ENCODE measurements at places on chromosomes 6 and 20.

DNA sequence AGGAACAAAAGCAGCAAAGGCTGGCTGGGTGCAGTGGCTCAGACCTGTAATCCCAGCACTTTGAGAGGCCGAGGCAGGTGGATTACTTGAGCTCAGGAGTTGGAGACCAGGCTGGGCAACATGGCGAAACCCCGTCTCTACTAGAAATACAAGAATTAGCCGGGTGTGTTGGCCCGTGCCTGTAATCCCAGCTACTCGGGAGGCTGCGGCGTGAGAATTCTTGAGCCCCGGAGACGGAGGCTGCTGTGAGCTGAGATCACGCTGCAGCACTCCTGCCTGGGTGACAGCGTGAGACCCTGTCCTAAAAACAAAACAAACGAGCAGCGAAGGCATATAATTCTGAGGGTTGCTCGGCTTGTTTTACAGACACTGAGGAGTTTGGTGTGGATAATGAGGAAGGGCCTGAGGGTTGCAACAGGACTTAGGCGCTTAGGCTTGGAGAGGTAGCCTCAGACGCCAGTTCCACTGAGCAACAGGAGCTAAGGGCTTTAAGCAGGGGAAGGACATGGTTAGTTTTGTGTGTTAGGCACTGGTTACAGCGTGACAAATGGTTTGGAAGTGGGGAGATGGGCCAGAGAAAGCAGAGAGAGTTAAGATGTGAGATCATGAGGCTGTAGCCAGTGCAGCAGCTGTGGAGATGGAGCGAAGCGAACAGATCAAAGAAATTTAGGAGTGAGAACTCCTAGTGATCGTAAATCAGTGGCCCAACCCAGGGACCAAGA lies 1.2 kb downstream of the MYH7B start:
- no peak for DNase-seq

DNA sequence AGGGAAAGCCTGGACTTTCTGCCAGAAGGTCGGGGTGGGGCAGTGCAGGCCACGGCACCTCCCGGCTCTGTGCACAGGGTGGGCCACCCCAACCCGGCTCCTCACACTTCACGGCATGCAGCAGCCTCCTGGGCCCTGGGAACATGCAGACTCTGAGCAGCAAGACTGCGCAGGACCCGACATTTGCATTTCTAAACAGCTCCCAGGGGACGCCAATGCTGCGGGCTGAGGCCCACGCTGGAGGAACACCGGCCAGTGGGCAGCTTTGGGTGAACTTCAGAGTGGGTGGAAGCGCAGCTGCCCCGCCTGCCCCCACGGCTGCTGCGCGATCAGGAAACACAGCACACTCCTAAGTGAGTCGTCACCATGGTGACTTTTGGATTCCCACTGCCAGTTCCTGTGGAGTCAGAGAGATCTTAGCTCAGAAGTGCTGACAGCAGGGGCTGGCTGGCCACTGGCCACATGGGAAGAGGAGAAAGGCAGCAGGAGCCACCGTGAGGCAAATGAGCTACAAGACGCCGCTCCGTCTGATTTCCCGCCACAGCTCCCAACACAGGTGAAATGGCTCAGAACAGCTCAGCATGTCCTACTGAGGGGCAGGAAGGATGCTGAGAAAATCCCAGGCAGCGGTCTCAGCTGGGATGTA lies 52.1 kb downstream of the RNASET2 start:
- no peak for DNase-seq

DNA sequence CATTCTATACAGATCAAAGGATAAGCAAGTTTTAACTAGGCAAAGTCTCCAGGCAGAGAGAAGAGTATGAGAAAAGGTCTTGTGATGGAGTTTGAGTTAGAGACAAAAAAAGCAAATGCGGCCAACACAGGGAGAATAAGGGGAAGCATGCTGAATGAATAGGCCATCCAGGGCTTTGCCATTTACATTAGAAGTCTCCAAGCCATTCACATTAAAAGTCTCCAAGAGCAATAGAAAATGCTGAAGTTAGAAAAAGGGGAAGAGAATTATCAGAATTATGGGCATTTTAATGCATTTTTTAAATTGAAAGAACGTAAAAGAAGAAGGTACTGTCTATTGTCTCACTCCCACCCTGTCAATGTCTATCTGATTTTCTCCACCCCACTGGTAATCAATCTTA lies 49.4 kb downstream of the PDSS2 start:
- DNase-seq = no peak

DNA sequence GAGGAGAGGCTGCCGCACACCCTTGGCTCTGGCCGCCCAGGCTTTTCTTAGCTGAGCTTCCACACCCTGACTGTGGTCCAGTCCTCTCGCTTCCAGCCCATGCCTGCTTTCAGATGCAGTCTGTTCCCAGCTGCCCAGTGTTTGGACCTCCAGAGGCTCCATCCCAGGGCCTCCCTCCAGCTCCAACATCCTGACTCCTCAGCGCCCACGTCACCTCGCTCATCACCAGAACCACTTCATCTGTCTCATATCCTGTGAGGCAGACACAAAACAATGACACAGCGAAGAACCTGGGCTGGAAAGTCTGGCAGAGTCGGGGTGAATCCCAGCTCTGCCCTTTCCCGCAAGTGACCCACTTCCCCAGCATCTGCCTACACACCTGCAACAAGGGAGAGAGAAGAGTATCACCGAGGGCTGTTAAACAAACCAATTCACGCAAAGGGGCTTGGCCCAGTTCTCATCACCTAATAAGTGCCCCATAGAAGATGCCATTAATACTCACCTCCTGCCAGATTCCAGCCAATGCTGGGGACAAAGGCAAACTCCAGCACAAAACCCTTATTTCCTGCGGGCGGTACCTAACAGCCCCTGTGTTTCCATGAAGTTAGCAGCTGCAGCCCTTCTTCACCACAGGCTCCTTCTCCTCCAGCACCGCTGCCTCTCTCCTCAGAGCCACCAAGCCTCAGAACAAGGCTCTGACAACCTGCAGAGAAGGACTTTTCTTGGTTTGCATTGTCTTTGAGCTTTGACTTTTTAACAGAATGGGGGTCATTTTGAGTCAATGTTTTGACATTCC lies 133.4 kb upstream of the CDH4 start:
- DNase-seq = no peak

- no peak for DNase-seq
These were observed 1.8 kb downstream of the PDRG1 start for GRCh38 chr20:31949877-31950646.

- DNase-seq = no peak
These were observed 51.8 kb downstream of the SLC35B3 start for GRCh38 chr6:8383584-8383983.

- DNase-seq = no peak
These were observed 104.6 kb downstream of the EPB41L2 start for GRCh38 chr6:130958468-130958867.

GRCh38 chr6:132058975-132059374 lies 107.8 kb upstream of the CCN2 start:
- no peak for DNase-seq

DNA sequence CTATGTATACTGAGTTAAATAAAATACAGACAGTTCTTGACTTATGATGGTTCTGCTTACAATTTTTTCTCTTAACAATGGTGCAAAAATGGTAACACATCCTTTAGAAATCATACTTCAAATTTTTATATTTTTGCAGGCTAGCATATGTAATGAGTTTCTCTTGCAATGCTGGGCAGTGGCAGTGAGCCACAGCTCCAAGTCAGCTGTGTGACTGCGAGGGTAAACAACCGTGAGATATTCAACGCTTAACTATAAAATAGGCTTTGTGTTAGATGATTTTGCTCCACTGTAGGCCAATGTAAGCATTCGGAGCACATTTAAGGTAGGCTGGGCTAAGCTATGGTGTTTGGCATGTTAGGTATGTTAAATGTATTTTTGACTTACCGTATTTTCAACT lies 136.1 kb downstream of the PLCB4 start:
- no peak for DNase-seq

DNA sequence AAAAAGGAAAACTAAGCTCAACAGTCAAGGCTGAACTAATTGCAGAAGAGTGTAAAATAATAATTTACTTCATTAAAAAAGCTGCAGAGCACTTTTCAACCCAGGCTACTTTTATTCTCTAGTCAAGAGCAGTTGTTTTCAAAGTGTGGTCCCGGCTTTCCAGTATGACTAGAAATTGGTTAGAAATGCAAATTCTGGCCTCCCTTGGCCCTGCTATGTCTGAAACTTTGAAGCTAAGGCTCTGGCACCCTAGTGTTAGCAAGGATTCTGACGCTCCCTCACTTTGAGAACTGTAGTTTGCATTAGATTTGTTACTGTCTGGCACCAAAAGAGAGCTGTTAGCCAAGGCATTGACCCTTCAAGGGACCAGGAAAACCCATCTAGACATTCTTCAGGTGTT lies 9.5 kb upstream of the NXT1 start:
- DNase-seq = no peak

DNA sequence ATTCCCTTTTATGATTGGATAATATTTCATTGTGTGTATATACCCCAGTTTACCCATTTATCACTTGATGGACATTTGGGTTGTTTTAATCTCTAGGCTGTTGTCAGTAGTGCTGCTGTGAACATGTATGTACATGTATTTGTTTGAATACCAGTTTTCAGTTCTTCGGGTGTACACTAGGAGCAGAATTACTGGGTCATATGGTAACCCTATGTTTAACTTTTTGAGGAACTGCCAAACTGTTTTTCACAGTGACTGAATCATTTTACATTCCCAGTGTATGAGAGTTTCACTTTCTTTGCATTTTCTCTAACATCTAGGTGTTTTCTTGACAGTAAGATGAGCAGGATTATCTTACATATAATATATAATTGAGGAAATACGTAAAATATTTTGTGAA lies 44.7 kb upstream of the ADIG start:
- DNase-seq = no peak

DNA sequence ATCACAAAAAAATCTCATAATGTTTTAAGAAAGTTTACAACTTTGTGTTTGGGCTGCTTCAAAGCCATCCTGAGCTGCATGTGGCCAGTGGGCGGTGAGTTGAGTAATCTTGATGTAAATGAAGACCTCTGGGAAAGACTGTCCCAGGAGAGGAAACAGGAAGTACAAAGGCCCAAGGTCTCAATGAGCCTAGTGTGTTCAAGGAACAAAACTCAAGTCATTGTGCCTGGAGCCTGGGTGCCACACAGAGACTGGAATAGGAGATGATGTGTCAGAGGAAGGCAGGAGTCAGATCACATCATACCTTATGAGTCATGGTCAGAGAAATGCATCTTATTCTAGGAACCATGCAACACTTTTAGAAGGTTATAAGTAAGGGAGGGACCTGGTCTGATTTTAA lies 51.5 kb downstream of the COL19A1 start:
- DNase-seq = no peak

GRCh38 chr6:149951096-149951495 lies 9.3 kb downstream of the ULBP2 start:
- no peak for DNase-seq

DNA sequence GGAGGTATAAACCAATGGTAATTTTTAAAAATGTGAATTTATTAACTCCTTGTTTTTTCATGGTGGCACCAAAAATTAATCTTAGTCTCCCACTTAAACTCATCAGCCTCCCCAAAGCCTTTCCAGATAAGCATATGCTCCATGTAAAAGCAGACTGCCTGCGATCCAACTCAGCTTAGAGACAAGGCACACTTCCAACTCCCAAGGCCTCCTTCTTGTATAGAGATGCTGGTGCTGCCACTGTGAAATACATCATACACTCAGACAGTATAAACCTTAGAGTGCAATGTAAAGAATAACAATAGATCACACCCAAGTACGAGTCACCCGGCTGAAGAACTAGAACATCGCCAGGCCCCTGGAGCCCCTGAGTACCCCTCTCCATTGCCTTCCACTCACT lies 2.0 kb downstream of the ANKRD6 start:
- no peak for DNase-seq

DNA sequence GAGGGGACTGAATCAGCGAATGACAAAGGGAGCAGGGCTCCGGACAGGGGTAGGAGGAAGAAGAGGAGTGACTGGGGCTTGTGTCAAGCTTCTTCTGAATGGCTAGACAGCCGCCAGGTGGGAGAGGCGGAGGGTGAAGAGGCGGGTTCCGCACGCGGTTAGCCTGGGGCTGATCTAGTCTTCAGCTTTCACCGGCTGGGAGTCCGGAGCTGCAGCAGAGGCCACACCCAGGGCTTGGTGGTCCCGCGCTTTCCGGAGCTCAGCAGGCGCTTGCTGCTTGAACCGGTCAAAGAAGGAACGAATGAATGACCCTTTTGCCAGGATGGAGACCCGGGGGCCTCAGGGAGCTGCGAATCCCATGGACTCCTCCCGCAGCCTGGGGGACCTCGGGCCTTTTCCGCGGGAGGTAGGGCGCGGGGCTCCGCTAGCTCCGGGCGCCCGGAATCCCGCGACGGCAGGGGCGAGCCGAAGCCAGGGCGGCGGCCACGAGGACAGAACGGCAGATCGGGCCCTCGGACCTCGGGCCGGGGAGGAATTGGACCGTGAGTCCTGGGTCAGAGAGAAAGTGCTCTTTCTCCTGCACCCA lies at the start of gene C6orf141:
Gene C6orf141 (plus strand): TSS at position 177 of the 586 bp plus-strand sequence. CDS start 125 bp downstream, at position 302.
- no peak for DNase-seq

- DNase-seq = no peak
These were observed at the start of gene SAMD10 for GRCh38 chr20:63979557-63980316. Gene SAMD10 (minus strand): TSS chr20:63979642. CDS start chr20:63979467, 175 bp downstream.

GRCh38 chr6:971981-972640 lies 279.2 kb upstream of the EXOC2 start:
- no peak for DNase-seq

- no peak for DNase-seq
These were observed 454.7 kb downstream of the UTRN start for GRCh38 chr6:144739873-144740272.

GRCh38 chr6:158816803-158817727 lies 2.1 kb downstream of the EZR start:
- DNase-seq = no peak

DNA sequence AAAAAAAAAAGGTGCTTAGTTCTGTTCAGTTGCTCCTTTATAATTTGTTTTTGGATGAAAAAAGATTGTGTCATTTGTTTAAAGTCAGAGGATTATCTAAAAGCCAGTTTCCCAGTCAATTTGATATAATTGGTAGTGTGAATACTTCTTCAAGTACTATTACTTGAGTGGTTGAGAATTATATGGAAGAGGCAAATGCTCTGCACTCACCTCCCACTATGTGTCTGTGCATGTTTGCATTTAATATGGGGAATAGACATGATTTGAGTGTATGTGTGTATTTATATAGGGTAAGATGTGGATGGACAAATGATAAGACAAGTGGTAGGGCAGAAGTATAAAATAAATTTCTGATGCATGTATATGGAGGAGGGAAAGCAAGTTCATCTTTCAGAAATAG lies 15.8 kb downstream of the GJA1 start:
- DNase-seq = no peak

- DNase-seq = no peak
These were observed 50.0 kb upstream of the ESR1 start for GRCh38 chr6:151757506-151757955.

DNA sequence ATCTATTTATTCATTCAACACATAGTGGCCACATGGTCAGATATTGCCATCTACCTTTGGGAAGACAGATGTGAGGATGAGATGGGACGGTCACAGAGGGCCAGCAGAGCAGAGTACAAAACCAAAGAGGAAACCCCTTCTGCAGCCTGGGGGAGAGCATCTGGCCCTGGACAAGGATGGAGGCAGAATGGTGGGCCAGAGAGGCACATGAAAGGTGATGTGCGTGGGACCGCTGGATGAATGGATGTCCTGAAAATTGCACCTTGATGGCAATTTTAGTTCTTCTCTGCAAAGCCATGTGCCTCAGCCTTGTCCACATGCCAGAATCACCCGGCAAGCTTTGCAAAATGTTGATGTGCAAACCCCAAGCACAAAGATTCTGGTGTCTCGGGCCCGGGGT lies 77.4 kb upstream of the CD93 start:
- DNase-seq = no peak
